ENCODE measurements at places on chromosomes 7 and 10.

DNA sequence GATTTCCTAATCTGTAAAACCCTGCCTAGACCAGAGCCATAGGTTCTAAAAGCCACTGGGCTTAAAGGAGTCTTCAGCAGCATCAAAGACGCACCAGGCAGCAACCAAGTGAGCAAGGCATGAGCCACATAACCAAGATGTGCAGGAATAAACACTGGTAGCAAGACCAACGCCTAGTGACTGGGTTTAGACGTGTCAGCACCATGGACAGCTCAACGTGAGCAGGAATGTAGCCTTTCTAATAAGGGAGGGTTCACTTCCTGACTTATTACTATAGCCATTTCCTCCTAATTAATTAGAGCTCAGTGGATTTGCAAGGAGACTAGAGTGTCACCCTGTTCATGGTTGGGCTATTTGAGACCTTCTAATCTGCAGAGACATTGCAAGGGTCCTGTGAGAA is 223.7 kb downstream of the LHFPL3 start:
- no peaks in the 10 kb centered on the region for H3K27me3 ChIP-seq
- H3K27ac ChIP-seq = no peak overlapping the region
- peaks cover 4% of the 10 kb centered on the region for H3K36me3 ChIP-seq
- H3K4me1 ChIP-seq = no peaks in the 10 kb centered on the region
- no peak overlapping the region for H3K4me3 ChIP-seq

DNA sequence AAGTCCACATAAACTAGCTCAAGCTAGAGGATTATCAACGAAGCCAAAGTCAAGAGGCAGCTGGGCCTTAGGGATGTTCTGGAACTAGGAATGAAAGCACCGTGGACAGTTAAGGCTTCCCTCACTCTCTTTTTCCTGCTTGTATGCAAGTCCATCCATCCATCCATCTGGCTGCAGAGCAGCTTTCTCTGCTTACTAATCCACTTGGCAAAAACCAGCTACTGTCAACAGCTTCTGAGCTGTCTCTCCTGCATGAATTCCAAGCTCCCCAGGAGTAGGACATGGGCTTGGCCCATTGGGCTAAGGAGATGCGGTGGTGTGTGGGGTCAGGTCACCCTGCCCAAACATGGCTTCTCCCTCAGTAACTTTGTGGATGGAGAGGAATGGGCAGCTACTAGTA is 66.2 kb downstream of the NAMPT start:
- H3K4me1 ChIP-seq = no peaks in the 10 kb centered on the region
- no peak overlapping the region for H3K4me3 ChIP-seq
- H3K27me3 ChIP-seq = peaks cover 12% of the 10 kb centered on the region
- no peak overlapping the region for H3K27ac ChIP-seq
- no peaks in the 10 kb centered on the region for H3K36me3 ChIP-seq

DNA sequence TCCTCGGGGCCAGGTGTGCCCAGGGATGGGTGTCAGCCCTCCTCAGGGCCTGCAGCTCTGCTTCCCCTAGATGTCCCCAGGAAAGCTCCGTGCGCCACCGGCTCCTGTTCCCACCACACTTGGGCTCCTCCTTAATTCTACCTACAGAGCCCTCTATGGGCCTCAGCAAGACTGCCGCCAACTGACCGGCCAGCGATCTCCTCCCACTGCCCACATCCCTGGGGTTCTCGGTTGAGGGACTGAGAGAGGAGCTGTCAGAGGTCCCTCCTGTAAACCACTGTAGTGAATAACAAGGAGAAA is 5.3 kb upstream of the LDB3 start:
- H3K4me3 ChIP-seq = no peak overlapping the region
- H3K27me3 ChIP-seq = peaks cover 7% of the 10 kb centered on the region

DNA sequence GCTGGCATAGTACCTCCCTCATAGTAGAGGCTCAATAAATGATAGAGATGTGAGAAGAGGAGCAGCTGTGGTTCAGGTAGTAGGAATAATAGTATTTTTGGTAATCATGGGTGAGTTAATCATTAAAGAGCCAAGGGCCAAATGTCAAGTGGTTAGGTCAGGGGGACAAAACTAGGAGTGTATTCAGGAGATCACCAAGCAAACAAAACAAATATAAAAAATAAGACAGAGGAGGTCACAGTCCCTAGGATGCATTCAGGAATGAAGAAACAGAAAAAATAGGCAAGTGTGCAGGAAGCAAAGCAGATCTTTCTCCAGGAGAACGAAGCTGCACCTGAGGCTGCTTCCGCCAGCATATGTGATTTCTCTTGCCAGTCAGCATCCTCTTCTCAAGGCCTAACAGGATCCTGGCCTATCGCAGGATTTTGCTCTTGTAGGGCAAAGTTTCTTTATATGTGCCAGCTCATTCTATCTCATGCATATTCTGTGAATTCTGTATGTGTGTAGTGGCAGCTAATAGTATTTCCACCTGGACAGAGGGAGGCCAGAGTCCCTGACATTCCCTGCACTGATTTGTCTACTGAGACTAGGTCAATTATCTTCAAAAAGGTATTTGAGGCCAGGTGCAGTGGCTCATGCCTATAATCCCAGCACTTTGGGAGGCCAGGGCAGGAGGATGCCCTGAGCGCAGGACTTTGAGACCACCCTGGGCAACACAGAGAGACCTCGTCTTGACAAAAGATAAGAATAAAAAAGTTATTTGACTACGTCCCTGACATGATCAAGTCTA is 82.7 kb downstream of the AKR1D1 start:
- H3K4me1 ChIP-seq = no peaks in the 10 kb centered on the region
- no peak for DNase-seq
- H3K36me3 ChIP-seq = peaks cover under 1% of the 10 kb centered on the region
- H3K4me3 ChIP-seq = no peak overlapping the region

GRCh38 chr7:123538897-123539296 is 4.5 kb upstream of the IQUB start:
- H3K36me3 ChIP-seq = no peaks in the 10 kb centered on the region
- H3K4me1 ChIP-seq = peaks cover 11% of the 10 kb centered on the region
- no peak overlapping the region for H3K27ac ChIP-seq

GRCh38 chr10:55233505-55233904 is 432.5 kb upstream of the PCDH15 start:
- H3K4me1 ChIP-seq = no peaks in the 10 kb centered on the region
- H3K36me3 ChIP-seq = no peaks in the 10 kb centered on the region
- no peak for DNase-seq
- H3K27me3 ChIP-seq = no peaks in the 10 kb centered on the region

DNA sequence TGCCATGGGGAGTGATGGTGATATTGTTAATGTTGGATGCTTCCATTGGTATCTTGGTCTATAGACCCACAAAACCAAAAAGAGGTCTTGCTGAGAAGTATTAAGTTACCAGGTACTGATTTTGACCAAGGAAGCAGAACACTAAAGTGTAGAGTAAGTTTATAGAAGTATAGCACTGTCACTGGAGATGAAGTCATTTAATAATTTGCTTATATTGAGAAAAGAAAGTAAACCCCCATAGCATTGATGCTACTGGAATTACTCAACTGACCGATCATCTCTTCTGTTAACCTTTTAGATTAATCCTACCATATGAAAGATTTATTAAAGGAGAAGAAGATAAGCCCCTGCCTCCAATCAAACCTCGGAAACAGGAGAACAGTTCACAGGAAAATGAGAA is 183.2 kb downstream of the RTKN2 start:
- H3K4me3 ChIP-seq = no peak overlapping the region
- no peaks in the 10 kb centered on the region for H3K27me3 ChIP-seq
- DNase-seq = no peak
- peaks cover 56% of the 10 kb centered on the region for H3K4me1 ChIP-seq
- peak overlapping the region; percentile 2 for H3K27ac ChIP-seq

- H3K27me3 ChIP-seq = no peaks in the 10 kb centered on the region
- H3K36me3 ChIP-seq = no peaks in the 10 kb centered on the region
- H3K27ac ChIP-seq = peak overlapping the region; percentile 95
Measured at GRCh38 chr10:306007-306674, 170.9 kb downstream of the ZMYND11 start.

- H3K36me3 ChIP-seq = no peaks in the 10 kb centered on the region
- DNase-seq = no peak
- peaks cover 24% of the 10 kb centered on the region for H3K27me3 ChIP-seq
- no peak overlapping the region for H3K4me3 ChIP-seq
- H3K4me1 ChIP-seq = no peaks in the 10 kb centered on the region
Measured at GRCh38 chr10:58081353-58081752, 186.3 kb downstream of the IPMK start.

- no peaks in the 10 kb centered on the region for H3K27me3 ChIP-seq
- H3K27ac ChIP-seq = no peak overlapping the region
- H3K4me1 ChIP-seq = no peaks in the 10 kb centered on the region
- H3K36me3 ChIP-seq = no peaks in the 10 kb centered on the region
- DNase-seq = no peak
- H3K4me3 ChIP-seq = no peak overlapping the region
Measured at GRCh38 chr10:49740346-49741107, 21.6 kb downstream of the OGDHL start.

GRCh38 chr7:112448891-112449290 is 1.4 kb upstream of the IFRD1 start:
- no peaks in the 10 kb centered on the region for H3K27me3 ChIP-seq
- H3K27ac ChIP-seq = peak overlapping the region; percentile 19
- H3K36me3 ChIP-seq = no peaks in the 10 kb centered on the region
- H3K4me3 ChIP-seq = peak overlapping the region; percentile 96
- peaks cover 20% of the 10 kb centered on the region for H3K4me1 ChIP-seq
- no peak for DNase-seq

DNA sequence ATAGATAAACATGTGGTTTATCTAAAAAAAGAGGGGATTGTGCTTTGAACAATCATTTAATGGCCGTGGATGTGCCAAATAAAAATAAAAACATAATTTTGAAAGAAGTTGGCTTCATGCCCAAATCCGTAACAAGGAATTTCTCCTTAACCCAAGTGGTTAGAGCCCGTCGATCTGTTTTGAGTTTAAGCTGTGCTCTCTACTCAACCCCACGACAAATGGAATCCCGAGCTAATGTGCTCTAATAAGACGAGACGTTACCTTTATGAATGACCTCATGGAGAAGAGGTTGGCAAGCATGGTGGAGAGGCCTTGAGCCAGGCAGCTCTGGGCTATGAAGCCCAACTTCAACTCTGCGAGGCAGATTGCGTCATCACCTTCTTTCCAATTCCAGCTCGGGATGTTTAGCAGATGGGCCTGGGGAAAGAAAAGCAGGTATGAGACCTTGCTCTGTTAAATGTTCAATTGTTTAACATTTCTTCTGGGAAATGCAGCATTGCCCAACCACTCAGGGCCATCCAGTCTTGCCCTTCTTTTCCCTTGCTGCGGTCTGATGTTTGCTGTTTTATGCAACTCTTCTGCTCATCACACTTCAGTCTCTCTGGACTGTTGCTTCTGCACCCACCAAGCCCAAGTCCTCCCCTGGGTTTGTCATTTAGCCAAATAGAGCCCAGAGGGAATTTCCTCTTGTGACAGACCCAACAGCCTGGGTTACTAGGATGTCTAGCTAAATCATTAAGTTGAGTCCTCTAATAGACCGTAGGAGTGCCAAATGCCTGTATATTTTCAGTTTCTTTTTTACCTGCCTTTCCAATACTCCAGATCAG is 564.6 kb downstream of the KCNMA1 start:
- H3K4me3 ChIP-seq = no peak overlapping the region
- DNase-seq = no peak
- no peak overlapping the region for H3K27ac ChIP-seq
- H3K27me3 ChIP-seq = no peaks in the 10 kb centered on the region
- no peaks in the 10 kb centered on the region for H3K36me3 ChIP-seq

DNA sequence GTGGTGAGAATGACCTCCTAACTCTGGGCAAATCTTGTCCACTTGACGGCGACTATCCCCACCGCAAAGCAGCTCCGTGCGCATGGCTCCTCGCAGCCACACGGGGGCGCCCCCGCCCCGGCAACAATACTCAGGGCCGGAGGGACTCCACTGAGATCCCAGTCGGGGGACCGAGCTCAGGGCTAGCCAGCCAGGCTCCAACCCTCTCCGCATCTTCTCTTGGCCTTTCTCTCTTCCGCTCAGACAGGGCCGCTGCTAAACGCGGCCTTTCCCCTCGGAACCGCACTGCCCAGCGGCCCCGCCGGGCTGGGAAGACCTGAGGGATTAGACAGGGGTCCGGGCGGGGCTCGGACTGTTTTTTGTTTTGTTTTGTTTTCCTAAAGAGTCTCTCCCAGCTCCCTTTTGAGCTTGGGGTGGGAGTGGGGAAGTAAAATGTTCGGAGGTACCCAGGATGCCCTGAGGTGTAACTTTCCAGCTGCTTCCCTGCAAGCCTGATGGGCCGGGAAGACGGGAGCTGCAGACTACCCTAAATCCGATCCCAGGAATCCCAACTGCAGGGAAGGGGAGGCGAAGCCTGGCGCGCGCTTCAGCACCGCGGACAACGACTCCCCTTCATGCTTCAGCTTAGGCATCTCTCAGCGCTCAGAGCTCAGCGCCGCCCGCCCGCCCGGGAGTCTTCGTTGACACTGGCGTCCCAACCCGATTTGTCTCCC is 2.7 kb downstream of the KCNIP2 start:
- no peaks in the 10 kb centered on the region for H3K27me3 ChIP-seq
- H3K4me1 ChIP-seq = peaks cover 76% of the 10 kb centered on the region
- peak overlapping the region; percentile 97 for H3K4me3 ChIP-seq
- DNase-seq = peak; percentile 80

GRCh38 chr10:101762736-101763135 is 13.2 kb downstream of the FGF8 start:
- no peak for DNase-seq
- no peaks in the 10 kb centered on the region for H3K4me1 ChIP-seq
- no peak overlapping the region for H3K27ac ChIP-seq
- peaks cover 24% of the 10 kb centered on the region for H3K27me3 ChIP-seq

GRCh38 chr7:117750612-117751563 is 122.4 kb downstream of the CTTNBP2 start:
- no peaks in the 10 kb centered on the region for H3K27me3 ChIP-seq
- DNase-seq = no peak
- H3K27ac ChIP-seq = no peak overlapping the region
- no peak overlapping the region for H3K4me3 ChIP-seq
- H3K36me3 ChIP-seq = no peaks in the 10 kb centered on the region

DNA sequence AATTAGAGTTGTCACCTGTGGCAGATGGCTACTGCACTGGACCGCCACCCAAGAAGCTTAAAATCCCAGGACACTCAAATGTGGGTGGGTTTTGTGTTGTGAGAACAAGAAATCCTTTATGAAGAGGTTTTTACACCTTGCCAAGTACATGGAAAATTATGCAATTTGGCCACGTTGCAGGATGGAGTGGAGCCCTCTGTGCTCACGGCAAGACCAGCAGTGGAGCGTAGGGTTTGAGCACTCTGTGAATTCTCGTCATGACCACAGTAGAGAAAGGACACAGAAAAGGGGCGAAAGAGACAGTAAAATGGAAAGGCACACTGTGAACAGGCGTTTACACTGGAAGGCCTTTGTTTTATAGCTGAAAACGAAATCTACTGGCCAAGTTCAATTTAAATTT is 222.6 kb downstream of the ADARB2 start:
- DNase-seq = no peak
- H3K4me1 ChIP-seq = peaks cover 2% of the 10 kb centered on the region
- H3K27ac ChIP-seq = no peak overlapping the region
- no peaks in the 10 kb centered on the region for H3K36me3 ChIP-seq
- H3K4me3 ChIP-seq = no peak overlapping the region

Data from naive B cell (primary cell).